CD4-positive, alpha-beta T cell treated with Interleukin-4 for 1 hour (primary cell): ENCODE measurements at places on chromosomes 3 and 15.

- DNase-seq, result no peak
Observed at GRCh38 chr15:66560856-66561525, 4.8 kb downstream of the LCTL start.

DNA sequence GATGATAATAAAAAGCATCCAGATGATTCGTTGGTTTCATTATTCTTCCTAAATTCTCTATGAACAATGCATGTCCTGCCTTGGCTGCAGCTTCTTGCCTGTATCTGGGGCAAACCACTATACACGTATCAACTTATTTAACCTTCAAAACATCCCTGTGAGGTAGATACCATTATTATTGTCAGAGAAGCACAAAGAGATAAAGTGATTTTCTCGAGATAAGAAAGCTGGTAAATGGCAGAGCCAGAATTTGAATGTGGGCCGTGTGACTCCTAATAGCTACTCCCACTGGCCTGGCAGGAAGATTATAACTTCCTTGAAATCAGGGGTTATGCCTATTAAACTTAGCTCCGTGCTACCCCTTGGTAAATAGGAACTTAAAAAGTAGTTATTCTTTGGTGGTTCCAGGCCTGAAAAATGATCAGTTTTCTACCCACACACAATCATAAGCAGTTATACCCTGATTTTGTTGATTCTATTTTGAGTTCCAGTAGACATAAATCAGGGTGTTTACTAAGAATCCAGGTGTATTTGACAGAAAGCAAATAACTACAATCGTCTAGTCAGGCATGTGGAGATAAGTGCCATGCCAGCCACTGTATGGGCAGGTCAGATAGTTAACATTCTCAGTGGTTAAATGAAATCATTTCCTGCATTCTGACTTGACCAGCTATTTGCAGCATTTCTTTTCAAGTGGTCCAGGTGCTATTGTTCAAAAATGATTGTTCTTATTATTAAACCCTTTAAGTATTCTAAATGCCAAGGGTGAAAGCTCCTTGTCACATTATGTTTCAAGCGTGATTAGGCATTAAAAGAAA, 99.2 kb upstream of the LRRN1 start:
- no peak for DNase-seq

DNA sequence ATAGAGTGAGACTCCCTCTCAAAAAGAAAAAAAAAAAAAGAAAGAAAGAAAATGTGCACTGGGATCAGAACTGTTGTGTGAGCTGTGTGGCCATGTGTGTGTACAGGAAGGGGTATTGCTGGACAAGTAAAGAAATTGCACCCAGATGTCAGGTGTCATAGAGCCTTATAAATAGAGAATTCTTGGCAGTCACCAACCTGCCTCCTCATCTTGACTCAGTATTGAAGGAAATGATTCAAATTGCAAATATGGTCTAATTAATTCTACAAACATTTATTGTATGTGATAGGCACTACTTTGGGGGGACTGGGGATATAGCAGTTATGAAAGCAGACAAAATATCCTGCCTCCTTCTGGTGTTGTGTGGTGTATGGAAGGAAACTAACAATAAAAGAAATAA, 243.8 kb upstream of the TTC14 start:
- no peak for DNase-seq

- no peak for DNase-seq
Observed at GRCh38 chr15:85972805-85973540, 106.7 kb upstream of the AGBL1 start.

DNA sequence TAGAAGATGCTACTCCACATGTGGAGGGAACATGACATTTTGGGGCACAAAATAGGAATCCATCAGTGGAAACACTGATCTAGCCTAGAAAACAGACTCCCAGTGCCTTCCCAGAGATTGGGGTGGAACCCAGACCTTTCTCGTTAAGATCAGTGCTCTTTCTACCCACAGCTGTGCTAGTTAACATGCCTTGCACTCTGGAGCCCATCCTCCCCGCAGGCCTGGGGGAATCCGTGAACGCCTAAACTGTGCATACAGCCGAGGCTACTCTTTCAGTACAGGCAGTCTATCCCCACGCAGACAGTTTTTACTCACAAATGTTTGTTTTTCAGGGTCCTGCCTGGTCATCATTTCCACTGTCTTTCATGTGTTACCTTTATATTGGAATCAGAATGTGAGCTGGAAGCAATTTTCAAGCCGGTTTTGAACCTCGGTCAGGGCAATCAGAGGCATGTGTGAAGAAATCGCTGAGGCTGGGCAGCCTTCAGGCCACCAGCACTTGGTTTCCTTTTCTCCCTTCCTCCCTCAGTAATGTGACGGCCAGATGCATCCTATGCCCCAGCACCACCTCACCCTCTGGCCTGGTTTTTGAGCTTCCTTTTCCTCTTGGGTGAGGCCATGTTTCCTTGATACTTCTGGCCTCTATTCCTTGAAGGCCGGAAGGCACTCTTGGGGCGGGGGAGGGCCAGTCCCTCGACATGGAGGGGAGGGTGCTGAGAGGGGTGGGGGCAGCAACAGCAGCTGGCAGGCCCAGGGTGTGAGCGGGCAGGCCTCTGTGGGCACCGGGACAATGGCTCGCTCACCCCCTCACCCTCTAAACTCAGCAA, 123.6 kb upstream of the GALNT15 start:
- DNase-seq, result no peak

DNA sequence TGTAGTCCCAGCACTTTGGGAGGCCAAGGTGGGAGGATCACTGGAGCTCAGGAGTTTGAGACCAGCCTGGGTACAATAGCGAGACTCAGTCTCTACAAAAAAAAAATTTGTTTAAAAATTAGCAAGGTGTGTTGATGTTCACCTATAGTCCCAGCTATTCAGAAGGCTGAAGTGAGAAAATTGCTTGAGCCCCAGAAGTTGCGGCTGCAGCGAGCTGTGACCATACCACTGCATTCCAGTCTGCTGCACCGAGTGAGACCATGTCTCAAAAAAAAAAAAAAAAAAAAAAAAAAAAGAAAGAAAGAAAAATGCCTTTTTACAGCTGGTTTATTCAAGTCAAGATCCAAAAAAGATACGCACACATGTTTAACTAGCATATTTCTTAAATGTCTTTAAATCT, 17.0 kb upstream of the MUC20 start:
- DNase-seq, result no peak

DNA sequence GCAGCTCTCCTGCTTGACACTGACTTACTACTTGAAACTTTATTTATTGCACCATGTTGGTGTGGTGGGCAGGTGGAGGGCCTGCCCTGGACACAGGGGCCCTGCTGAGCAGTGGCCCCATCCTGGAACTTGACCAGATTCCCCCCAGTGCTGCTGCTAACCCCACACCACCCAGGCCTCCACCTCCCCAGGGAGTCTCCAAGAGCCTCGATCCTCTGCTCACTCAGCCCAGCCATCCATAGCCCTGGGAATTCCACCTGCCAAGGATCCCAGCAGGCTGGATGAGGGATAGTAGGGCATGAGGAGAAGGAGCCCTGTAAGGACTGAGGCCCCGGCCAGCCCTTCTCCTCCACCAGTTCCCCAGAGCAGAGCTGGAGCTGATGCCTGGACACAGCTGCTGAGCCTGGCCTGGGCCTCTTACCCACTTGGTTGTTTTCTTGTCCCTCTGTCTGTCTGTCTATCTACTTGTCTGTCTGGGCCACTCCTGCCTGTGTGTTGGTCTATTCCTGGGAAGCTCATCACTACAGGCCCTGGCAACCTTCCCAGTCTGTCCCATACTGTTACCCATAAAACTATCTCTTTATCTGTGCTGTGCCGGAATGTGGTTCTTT, 2.8 kb downstream of the CHAC1 start:
- DNase-seq, result no peak

DNA sequence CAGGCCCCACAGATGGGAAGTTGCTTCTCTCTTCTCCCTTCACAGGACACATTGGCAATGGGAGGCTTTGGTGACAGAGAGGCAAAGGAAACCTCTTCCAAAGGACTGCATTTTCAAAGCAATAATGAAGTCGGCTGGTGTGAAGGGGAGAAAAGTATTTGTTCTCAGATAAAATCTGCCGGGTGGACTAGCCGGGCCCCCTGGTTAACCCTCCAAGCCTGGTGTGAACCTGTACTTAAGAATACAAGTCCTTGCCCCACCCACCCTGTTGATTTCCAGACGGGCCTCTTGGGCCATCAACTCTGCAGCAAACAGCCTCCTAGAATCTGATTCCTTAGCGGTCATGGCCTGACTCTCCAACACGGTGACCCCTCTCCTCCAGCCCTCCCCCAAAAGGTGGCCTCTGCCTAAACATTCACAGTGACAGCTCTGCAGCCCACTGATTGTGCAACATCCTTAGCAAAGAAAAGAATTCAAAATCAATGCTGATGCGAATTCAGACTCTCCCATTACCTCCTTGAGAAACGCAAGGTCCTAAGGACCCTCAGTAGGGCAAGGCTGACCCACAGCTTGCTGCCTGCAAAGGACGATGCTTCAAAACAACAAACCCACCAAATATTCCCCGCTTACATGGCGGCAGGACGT, 9.9 kb downstream of the TLE3 start:
- no peak for DNase-seq

DNA sequence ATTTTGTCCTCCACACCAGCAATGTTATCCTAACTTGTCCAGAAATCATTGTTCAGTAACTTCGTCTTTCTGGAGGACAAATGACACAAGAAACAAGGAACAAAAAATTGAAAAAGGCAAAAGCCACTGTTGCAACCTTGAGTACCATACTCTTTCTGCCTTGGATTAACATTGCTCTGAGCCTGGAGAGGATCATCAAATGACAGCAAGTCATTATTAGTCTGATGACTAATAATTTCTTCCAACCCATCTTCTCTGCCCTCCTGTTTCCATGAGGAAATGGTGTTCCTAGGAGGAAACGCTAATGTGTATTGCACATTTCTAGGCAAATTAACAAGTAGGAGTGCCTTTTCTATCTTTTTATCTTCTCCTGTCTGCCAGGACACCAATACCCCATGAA, 153.9 kb downstream of the PCCB start:
- DNase-seq, result no peak

DNA sequence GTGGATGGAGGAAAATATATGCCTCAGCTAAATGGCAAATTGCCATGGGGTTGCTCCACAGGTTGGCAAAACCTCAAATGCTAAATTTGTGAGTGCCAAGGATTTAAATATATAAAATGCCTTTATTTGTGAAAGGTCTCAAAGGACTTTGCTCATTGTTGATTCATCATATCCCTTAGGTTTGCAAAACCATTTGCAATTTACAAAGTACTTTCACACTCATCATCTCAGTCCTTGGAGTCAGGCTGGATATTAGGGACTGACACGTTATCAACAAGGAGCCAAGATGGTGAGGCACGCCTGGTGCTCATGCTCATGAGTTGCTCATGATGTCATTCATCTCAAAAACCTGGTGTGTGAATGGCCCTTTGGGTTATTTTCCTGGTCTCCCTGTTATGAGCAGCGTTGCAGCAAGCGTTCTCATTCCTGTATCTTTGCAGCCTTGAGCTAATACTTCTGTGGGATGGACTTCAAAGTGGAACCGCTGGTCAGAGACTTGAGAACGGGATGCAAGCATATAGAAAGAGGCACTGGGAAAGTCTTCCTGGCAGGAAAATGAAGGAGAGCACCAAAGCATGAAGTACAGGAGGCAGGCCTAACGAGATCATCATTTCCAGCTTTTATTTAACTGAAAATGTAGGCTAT, 66.0 kb downstream of the MYO1E start:
- no peak for DNase-seq

DNA sequence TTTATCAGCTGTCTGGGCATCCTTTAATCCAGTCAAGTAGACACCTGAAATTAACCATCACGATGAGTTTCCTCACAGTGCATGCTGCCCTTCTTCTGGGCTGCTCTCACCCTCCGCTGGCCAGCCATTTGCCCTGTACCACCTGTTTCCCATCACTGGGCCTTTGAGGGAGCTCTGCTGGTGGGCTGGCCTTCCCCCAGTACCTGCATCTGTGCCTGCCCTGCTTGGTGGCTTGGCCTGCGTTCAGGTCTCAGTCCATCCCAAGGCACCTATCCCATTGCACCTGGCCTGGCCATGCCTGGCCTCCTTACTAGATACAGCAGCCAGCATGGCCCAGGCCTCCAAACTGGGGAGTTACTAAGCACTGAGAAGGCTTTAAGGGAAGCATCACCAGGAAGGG, 413.2 kb downstream of the NTRK3 start:
- no peak for DNase-seq

DNA sequence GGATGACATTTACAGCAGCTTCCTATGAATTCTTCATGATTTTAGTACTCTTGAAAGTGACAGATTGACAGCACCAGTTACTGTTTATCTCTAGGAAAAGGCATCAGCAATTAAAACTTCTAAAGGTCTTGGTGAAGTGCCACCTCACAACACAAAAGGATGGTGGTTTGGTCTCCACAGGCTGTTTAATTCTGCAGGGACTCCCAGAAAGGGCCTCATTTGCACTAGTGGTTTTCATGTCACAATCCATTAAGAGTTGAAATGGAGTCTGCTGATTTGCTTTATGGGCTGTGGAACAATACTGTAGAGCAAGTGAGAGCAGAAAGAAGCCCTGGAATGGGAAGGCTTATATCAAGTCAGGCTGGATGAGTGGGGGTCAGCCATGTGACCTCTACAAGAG, 225.3 kb upstream of the KCNMB2 start:
- no peak for DNase-seq

GRCh38 chr15:89356634-89357298, 22.1 kb upstream of the POLG start:
- no peak for DNase-seq

GRCh38 chr3:32758375-32758753, 59.4 kb upstream of the TRIM71 start:
- DNase-seq, result no peak

- no peak for DNase-seq
Observed at GRCh38 chr15:86772369-86773059, 692.8 kb downstream of the AGBL1 start.

DNA sequence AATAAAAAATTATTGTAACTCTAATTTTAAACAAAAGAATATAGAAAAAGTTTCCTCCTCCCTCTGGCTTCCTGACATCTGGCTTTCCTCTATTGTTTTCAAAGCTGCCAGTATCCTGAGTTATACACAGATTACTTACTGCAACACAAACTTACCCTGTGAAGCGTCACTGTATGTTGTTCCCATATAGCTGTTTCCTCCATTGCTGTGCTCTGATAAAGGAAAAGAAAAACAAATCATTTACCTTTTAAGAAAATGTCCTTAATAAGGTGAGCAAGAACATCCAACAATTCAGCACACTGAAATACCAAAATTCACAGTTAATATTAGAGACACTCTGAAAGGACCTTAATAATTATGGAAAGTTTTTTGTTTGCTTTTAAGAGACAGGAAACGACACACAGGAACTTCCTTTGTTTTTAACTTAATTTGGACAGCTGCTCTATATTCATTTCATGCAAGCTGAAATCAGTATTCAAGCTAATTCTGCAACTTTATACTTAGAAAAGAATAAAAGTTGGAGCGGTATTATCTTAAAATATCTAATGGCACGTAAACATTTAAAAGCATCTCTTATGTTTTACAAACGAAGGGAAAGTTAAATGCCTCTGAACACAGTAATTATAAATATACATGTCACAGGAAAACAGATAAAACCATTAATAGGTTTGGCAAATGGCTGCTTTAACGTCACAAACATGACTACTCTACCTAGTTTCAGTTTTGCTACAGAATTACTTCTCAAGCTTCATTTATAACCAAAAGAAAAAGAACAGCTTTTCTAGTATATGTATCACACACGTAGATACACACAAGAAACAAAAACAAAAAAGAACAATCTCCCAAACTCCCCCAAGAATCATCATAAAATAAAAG, 21.5 kb downstream of the TJP1 start:
- no peak for DNase-seq

GRCh38 chr15:91319371-91320059, 219.5 kb downstream of the SV2B start:
- no peak for DNase-seq

GRCh38 chr3:12799525-12800440, 3.3 kb downstream of the CAND2 start:
- no peak for DNase-seq

- no peak for DNase-seq
Observed at GRCh38 chr3:138307899-138308298, 21.8 kb downstream of the NME9 start.
